ENCODE measurements at places on chromosomes 12 and 14. TPM values are rescaled to one million over a fixed set of nuclear protein-coding genes. Genes with fewer than 3 reads are reported as not detected.

Gene IFT81
- 18.5 TPM for total RNA-seq

DNA sequence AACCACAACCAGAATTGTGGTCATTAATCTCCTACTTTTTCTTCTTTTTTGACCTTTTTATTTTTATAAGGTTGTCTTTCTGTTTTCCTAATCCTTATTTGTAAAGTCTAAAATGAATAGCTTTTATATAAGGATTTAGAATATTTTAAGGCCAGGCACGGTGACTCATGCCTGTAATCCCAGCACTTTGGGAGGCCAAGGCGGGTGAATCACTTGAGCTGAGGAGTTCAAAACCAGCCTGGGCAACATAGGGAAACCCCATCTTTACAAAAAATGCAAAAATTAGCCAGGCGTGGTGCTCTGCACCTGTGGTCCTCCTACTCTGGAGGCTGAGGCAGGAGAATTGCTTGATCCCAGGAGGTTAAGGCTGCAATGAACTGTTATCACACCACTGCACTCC, 55.1 kb downstream of the IFT81 start:
- DNase-seq = peak; percentile 23

- no peak for DNase-seq
Observed at GRCh38 chr14:57512220-57512619, 18.6 kb upstream of the CCDC198 start.

DNA sequence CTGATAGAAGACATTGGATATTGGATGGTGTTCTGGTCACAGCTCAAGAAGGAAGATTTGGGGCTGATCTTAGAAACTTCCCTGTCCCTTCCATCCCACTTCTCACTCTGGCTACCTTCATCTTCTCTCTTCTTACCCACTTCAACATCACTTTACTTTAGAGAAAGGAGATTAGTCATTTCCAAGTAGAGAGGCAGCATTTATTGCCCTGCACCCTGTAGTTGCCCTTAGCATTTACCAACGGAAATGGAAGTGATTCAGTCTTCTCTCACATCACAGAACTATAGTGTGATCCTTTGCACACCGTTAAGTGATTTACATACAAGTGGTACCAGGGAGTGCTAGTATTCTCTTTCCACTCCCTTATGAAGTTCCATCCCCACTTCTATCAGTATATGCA, 52.4 kb downstream of the PHLDA1 start:
- DNase-seq = no peak

- no peak for DNase-seq
Observed at GRCh38 chr12:124647316-124647715, 79.9 kb upstream of the NCOR2 start.

DNA sequence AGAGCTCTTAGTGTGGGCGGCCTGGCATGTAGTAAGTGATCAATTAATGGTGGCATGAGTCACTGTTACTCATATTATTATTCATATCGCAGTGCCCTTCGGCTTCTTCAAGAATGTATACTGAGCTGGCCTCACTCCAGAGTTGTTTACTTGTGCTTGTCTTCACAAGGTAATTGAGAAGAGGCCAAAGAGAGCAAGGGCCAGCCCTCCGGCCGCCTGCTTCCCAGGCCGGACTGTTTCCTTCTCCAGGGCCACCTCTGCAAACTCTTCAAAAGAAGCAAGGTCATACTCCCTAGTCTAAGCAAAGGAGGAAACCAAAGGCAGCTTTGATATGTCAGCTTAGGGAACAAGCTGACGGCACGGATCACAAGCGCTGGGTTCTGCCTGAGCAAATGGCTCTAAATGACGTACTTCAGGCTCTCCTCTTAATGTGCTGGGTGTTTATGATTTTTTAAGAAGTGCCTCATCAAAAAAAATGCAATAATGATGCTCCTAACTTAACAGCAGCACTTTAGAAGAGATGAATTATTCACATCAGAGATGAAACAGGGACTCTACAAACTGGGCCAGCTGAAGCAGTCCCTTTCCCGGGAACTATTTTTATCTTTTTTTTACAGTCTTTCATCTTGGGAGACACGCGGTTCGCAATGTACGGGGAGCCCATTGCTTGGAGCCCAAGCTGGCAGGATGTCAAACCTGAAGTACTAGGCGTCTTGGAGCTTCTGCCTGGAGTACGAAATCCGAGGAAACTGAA, 65.6 kb upstream of the DLK1 start:
- DNase-seq = peak; percentile 39
